ENCODE measurements at places on chromosomes 2 and 18.
A peak's percentile ranks its signal among the peaks of the same experiment; 100 is the strongest.

DNA sequence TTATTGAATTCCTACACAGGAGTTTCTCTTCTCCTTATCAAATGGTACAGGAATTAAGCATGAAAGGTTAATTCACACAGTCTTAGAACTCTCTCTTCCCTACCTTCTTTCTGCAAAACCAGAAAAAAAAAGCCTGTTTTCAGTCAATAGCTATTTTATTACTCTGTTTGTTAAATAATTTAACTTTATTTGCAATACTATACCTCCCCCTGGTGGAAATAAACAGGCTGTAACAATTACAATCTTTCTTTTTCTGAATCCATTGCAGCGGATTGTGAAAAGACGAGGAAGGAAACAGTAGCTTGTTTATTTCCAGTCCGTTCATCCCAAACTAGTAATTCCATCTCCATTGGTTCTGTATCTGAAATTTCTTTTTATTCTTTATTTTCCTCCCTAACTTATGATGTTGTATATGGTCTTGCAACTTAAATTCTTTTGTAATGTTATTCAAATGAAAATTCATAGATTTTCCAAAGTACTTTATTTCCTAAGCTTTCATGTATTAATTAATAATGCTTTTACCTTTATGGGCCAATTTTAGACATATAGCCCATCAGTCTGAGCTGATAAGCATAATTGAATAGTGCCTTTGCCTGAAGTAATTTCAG, 165.2 kb downstream of the SH3BP4 start:
- DNase-seq, result peak; percentile 67

GRCh38 chr2:160494201-160494644, 616 bp upstream of the RBMS1 start:
- no peak for DNase-seq

- DNase-seq, result no peak
Observed at GRCh38 chr2:38155-38554, 8.2 kb downstream of the FAM110C start.

GRCh38 chr2:150705767-150706166, 218.3 kb upstream of the RND3 start:
- DNase-seq, result no peak

GRCh38 chr2:104852090-104852666, 1.7 kb upstream of the POU3F3 start:
- peak; percentile 25 for DNase-seq

DNA sequence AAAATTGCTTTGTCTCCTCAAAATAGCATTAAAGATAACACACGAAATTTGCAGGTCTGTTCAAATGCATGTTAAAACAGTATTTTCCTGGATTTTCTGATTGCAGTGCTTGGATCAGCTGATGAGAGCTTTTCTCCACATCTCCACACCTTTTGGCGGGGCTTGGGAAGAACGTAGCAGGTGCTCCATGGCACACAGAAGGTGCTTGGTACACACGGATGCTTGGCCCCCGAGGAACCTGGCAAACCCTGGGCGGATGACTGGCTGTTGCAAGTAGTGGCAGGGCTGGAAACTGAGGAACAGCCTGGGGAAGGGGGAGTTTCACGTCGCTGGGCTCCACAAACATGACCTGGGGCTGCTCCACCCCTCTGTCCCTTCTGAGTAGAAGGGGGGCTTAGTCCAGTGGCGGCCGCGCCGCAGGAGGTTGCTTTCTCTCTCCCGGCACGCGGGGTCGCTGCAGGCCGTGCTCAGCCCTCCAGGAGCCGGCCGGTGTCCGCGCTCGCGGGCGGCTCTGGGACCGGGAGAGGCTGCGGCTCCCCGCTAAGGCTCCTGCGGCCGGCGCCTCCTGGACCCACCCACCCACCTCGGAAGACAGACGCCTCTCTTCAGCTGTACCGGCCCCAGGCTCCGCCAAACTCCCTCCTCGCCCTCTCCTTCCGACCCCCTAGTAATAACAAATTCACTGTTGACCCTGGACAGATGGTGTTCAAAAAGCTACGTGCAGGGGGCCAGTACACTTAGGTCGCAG, 69.3 kb downstream of the MARCO start:
- DNase-seq, result peak; percentile 53

DNA sequence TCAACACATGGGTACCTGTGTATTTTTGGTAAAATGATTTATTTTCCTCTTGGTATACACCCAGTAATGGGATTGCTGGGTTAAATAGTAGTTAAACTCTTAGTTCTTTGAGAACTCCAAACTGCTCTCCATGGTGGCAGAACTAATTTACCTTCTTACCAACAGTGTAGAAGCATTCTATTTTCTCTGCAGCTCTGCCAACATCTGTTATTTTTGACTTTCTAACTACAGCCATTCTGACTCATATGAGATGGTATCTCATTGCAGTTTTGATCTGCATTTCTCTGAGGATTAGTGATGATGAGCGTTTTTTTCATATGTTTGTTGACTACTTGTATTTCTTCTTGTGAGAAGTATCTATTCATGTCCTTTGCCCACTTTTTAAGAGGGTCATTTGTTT, 180.6 kb downstream of the FSIP2 start:
- DNase-seq, result peak; percentile 2

DNA sequence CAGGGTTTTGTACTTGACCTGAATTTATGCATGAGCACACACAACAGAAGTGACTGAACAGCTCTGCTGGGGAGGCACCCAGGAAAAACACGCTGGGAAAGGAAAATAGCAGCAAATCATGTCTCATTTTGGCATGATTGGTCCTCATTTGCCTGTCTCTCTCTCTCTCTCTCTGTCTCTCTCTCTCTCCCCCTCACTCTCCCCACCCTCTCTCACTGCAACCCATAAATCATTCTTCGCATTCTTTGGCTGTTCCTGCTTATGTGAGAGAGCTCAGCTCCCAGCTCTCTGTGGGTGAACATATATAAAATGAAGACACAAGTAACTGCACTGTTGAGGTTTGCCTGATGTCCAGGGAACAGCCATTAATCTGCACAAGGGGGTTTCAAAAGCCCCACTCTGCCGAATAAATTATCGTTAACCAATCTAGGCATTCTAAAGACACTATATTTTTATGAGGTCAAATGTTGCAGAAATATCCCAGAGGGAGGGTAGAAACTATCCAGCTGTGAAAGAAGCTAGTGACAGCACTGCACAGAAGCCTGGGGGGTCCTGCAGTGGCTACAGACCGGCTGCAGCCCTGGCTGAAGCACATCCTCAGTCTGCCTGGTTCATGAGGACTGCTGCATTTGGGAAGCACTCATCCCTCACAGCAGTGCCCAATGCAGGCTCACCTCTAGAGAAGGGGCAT, 260.3 kb downstream of the AFF3 start:
- DNase-seq, result peak; percentile 74

DNA sequence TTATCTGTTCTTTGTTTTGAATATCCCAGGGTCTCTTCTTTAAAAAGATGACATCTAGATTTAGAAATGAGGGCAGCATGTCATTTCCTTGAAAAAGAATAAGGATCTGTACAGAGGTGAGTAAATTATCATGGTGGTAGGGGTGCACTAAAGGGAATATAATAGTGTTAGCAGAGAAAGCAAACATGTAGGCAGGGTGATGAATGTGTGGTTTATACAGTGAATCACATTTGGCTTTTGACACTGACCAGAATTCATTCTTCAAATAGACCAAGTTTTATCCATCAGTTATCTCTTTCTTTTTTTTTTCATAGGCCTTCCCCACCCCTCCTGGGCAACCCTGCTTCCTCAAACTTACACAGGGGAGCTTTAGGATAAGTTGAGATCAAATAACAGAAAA, 184.5 kb upstream of the LRP1B start:
- DNase-seq, result no peak

- no peak for DNase-seq
Observed at GRCh38 chr2:6352247-6352646, 513.5 kb downstream of the CMPK2 start.

DNA sequence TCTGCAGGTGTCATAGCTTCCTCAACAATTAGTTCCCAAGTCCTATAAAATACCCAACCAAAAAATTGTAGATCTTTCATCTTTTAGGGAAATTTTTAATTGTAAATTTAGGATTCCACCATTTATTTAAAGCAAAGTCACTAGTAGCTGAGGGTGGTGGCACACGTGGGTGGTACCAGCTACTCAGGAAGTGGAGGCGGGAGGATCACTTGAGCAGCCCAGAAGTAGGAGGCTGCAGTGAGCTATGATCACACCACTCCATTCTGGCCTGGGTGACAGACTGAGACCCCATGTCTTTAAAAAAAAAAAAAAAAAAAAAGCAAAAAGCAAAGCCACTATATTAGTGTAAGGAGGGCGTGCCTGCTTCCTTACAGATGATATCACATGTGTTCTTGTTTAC, 60.3 kb upstream of the GREB1L start:
- DNase-seq, result no peak

Data from cardiac fibroblast (primary cell).